Transverse colon (tissue), 4 donors: ENCODE measurements at places on chromosomes 11 and 22. TPM values are rescaled to one million over a fixed set of nuclear protein-coding genes. Genes with fewer than 3 reads are reported as not detected.

- H3K4me3 ChIP-seq, result no peak overlapping the region
- no peaks in the 10 kb centered on the region for H3K36me3 ChIP-seq
- no peaks in the 10 kb centered on the region for H3K4me1 ChIP-seq
- DNase-seq, result no peak
- H3K27ac ChIP-seq, result no peak overlapping the region
Observed at GRCh38 chr11:118958577-118958976, 2.5 kb downstream of the UPK2 start.

Gene MRGPRD
- total RNA-seq, result not detected

- no peaks in the 10 kb centered on the region for H3K4me1 ChIP-seq
- no peak overlapping the region for H3K27ac ChIP-seq
- no peak overlapping the region for H3K4me3 ChIP-seq
- DNase-seq, result no peak
- H3K36me3 ChIP-seq, result no peaks in the 10 kb centered on the region
Observed at GRCh38 chr11:120808616-120809050, 215.3 kb upstream of the TBCEL start.

Gene KRTAP5-1
- total RNA-seq, result not detected

Gene FOLR1
- total RNA-seq, result not detected
